ENCODE measurements at places on chromosomes 13 and 19. TPM values are rescaled to one million over a fixed set of nuclear protein-coding genes. Genes with fewer than 3 reads are reported as not detected.
A peak's percentile ranks its signal among the peaks of the same experiment; 100 is the strongest.

- H3K4me1 ChIP-seq, result peaks cover 51% of the 10 kb centered on the region
- DNase-seq, result peak; percentile 81
- H3K4me3 ChIP-seq, result peak overlapping the region; percentile 94
Measured at GRCh38 chr13:76885203-76886004, 801 bp downstream of the KCTD12 start.

- H3K4me3 ChIP-seq, result peak overlapping the region; percentile 35
- H3K4me1 ChIP-seq, result peaks cover 31% of the 10 kb centered on the region
- peaks cover 9% of the 10 kb centered on the region for H3K36me3 ChIP-seq
- no peak overlapping the region for H3K27ac ChIP-seq
Measured at GRCh38 chr19:7863157-7863970, 10.8 kb downstream of the PRR36 start.

- H3K27ac ChIP-seq, result no peak overlapping the region
- H3K27me3 ChIP-seq, result no peaks in the 10 kb centered on the region
- no peak for DNase-seq
- H3K4me1 ChIP-seq, result peaks cover 18% of the 10 kb centered on the region
- no peaks in the 10 kb centered on the region for H3K36me3 ChIP-seq
Measured at GRCh38 chr13:39406688-39407087, 196.3 kb downstream of the LHFPL6 start.

- peaks cover 13% of the 10 kb centered on the region for H3K36me3 ChIP-seq
- H3K4me1 ChIP-seq, result peaks cover 61% of the 10 kb centered on the region
- DNase-seq, result no peak
- H3K27ac ChIP-seq, result peak overlapping the region; percentile 62
Measured at GRCh38 chr19:3378352-3379150, 12.2 kb downstream of the NFIC start.

DNA sequence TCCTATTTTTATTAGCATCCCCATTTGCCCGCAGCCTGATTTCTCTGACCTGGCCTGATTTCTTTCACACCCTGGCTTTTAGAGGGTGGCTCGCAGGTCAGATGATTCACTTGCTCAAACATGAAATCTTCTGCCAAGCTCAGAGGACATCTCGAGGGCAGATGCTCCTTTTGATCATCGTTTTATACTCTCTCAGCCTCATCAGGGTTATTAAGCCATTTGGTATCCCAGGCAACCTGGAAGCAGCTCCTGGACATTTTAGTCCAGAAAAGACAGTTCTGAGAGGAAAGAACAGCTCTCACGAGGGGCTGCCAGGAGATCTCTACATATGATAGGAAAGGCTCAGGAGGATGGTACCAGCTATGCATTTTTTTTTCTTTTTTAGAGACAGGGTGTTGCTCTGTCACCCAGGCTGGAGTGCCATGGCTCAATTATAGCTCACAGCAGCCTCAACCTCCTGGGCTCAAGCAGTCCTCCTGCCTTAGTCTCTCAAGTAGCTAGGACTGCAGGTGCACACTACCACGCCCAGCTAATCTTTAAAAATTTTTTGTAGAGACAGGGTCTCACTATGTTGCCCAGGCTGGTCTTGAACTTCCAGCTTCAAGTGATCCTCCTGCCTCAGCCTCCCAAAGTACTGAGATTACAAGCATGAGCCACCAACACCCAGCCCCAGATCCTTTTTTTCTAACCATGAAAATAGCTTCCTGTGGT is 165.4 kb downstream of the KATNAL1 start:
- no peaks in the 10 kb centered on the region for H3K36me3 ChIP-seq
- no peak for DNase-seq
- no peaks in the 10 kb centered on the region for H3K27me3 ChIP-seq
- H3K4me3 ChIP-seq, result no peak overlapping the region
- peaks cover 20% of the 10 kb centered on the region for H3K4me1 ChIP-seq
- peak overlapping the region; percentile 84 for H3K27ac ChIP-seq

- no peak for DNase-seq
- H3K4me3 ChIP-seq, result peak overlapping the region; percentile 12
- H3K36me3 ChIP-seq, result peaks cover 28% of the 10 kb centered on the region
Measured at GRCh38 chr19:34232566-34233481, 21.5 kb upstream of the GARRE1 start.

DNA sequence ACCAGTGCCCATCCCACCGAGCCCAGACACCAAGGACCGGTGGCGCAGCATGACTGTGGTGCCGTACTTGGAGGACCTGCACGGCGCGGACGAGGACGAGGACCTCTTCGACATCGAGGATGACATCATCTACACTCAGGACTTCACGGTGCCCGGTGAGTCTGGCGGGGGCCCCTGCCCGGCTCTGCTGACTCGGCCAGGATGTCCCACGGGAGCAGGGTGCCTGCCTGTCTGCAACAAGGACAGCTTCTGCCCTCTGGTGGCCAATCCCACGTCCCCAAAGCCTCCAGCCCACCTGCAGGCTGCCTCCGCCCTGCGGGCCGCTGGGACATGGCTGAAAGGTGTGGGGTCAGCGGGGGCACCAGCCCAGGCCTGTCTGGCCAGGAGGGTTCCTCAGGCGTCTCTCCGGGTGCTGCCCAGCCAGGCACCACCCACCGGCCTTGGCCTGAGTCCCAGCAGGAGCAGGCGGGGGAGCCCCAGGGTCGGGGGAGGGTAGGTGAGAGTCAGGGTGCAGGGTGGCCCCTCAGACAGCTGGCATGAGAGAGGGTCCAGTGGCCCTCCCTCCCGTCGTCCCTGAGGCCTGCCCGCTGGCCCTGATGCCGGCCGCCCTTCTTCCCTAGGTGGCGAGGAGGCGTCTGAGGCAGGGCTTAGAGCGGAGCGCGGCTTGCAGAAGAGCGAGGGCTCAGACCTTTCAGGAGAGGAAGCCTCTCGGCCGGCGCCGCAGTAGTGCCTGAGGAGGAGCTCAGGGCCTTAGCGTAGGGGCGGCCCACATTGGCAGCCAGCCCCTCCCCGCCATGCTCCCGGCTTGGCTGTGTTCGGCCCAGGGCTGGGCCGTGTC is 14.6 kb downstream of the CBARP start:
- H3K4me3 ChIP-seq, result no peak overlapping the region
- DNase-seq, result no peak
- H3K36me3 ChIP-seq, result peaks cover 83% of the 10 kb centered on the region
- H3K27ac ChIP-seq, result no peak overlapping the region
- H3K27me3 ChIP-seq, result no peaks in the 10 kb centered on the region

GRCh38 chr13:20590561-20590960 is 23.6 kb downstream of the IFT88 start:
- no peak for DNase-seq
- no peak overlapping the region for H3K4me3 ChIP-seq
- no peaks in the 10 kb centered on the region for H3K4me1 ChIP-seq
- H3K27ac ChIP-seq, result no peak overlapping the region

DNA sequence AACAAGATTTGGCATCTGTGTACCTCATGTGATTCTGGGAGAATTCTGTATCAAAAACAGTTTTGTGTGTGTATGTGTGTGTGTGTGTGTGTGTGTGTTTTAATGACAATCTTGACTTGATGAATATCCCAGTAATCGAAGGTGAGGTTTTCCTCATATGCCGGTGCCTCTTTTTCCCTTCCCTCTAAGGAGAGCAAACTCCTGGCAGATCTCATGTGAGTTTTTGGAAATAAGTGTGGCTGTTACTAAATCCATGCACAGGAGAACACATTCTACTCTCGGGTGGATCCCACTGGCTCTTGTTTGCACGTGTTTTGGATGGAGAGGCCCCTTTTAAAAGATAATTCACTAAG is 29.0 kb upstream of the CEBPG start:
- no peak overlapping the region for H3K27ac ChIP-seq
- H3K27me3 ChIP-seq, result no peaks in the 10 kb centered on the region
- no peak overlapping the region for H3K4me3 ChIP-seq
- DNase-seq, result no peak

- no peak overlapping the region for H3K4me3 ChIP-seq
- DNase-seq, result no peak
- H3K36me3 ChIP-seq, result no peaks in the 10 kb centered on the region
- no peaks in the 10 kb centered on the region for H3K27me3 ChIP-seq
Measured at GRCh38 chr13:33684874-33685273, 133.1 kb upstream of the RFC3 start.

GRCh38 chr19:31339411-31339810 is 9.8 kb downstream of the TSHZ3 start:
- H3K27me3 ChIP-seq, result no peaks in the 10 kb centered on the region
- no peak overlapping the region for H3K4me3 ChIP-seq
- H3K4me1 ChIP-seq, result peaks cover 23% of the 10 kb centered on the region
- H3K27ac ChIP-seq, result no peak overlapping the region

GRCh38 chr13:35219021-35219420 is 257.5 kb downstream of the MAB21L1 start:
- no peaks in the 10 kb centered on the region for H3K4me1 ChIP-seq
- H3K36me3 ChIP-seq, result no peaks in the 10 kb centered on the region
- H3K27ac ChIP-seq, result no peak overlapping the region
- no peak overlapping the region for H3K4me3 ChIP-seq

GRCh38 chr19:13859361-13859880 is 17.5 kb upstream of the NANOS3 start:
- H3K4me1 ChIP-seq, result peaks cover 25% of the 10 kb centered on the region
- no peak for DNase-seq
- H3K27me3 ChIP-seq, result no peaks in the 10 kb centered on the region
- no peaks in the 10 kb centered on the region for H3K36me3 ChIP-seq
- no peak overlapping the region for H3K4me3 ChIP-seq

GRCh38 chr13:37109051-37109678 is 3.7 kb upstream of the CSNK1A1L start:
- H3K4me3 ChIP-seq, result no peak overlapping the region
- no peaks in the 10 kb centered on the region for H3K36me3 ChIP-seq
- H3K27ac ChIP-seq, result no peak overlapping the region

GRCh38 chr13:72208112-72208645 is 341.2 kb upstream of the DACH1 start:
- no peak overlapping the region for H3K27ac ChIP-seq
- no peak for DNase-seq
- H3K36me3 ChIP-seq, result no peaks in the 10 kb centered on the region

DNA sequence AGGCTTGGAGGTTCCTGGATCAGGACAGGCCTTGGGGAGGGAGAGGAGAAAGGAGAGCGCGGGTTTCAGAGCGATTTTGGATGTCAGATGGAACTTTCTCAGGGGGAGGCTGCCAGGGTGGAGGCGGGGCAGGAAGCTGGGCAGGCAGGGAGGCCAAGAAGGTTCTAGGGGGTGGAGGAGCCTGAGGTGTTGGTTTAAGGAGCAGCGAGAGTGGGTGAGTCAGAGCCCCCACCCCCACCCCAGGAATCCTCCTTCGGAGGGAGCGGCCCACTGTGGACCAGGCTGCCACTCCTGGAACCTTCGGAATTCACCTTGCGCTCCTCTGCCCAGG is 15.9 kb upstream of the NOP53 start:
- H3K27me3 ChIP-seq, result no peaks in the 10 kb centered on the region
- no peak for DNase-seq
- H3K4me1 ChIP-seq, result peaks cover 42% of the 10 kb centered on the region
- H3K36me3 ChIP-seq, result peaks cover 22% of the 10 kb centered on the region
- H3K27ac ChIP-seq, result peak overlapping the region; percentile 83

GRCh38 chr13:71448080-71448630 is 418.8 kb downstream of the DACH1 start:
- no peaks in the 10 kb centered on the region for H3K36me3 ChIP-seq
- no peaks in the 10 kb centered on the region for H3K27me3 ChIP-seq
- H3K27ac ChIP-seq, result no peak overlapping the region
- H3K4me3 ChIP-seq, result no peak overlapping the region
- no peaks in the 10 kb centered on the region for H3K4me1 ChIP-seq

- H3K27ac ChIP-seq, result no peak overlapping the region
- H3K36me3 ChIP-seq, result no peaks in the 10 kb centered on the region
- H3K4me3 ChIP-seq, result no peak overlapping the region
- H3K4me1 ChIP-seq, result peaks cover 28% of the 10 kb centered on the region
- H3K27me3 ChIP-seq, result peaks cover 28% of the 10 kb centered on the region
- no peak for DNase-seq
Measured at GRCh38 chr19:1516395-1516753, 3.6 kb upstream of the ADAMTSL5 start.

- DNase-seq, result no peak
- peaks cover 100% of the 10 kb centered on the region for H3K4me1 ChIP-seq
- H3K4me3 ChIP-seq, result peak overlapping the region; percentile 13
- no peaks in the 10 kb centered on the region for H3K36me3 ChIP-seq
Measured at GRCh38 chr19:15280048-15280725, 47.9 kb upstream of the EPHX3 start.

- no peaks in the 10 kb centered on the region for H3K36me3 ChIP-seq
- no peak for DNase-seq
- no peaks in the 10 kb centered on the region for H3K4me1 ChIP-seq
- no peaks in the 10 kb centered on the region for H3K27me3 ChIP-seq
- no peak overlapping the region for H3K4me3 ChIP-seq
- no peak overlapping the region for H3K27ac ChIP-seq
Measured at GRCh38 chr19:28485292-28485691, 727.7 kb downstream of the UQCRFS1 start.

Gene KLF1
- not detected for total RNA-seq

Gene KIR2DL1
- not detected for total RNA-seq

Gene ZNF320
- total RNA-seq, result 15.9 TPM

Gene WASF3
- 5.7 TPM for total RNA-seq

Gene GSX1
- not detected for total RNA-seq

Gene LCP1
- total RNA-seq, result 24.5 TPM

Gene MUC16
- total RNA-seq, result 0.91 TPM

Gene ZSCAN4
- total RNA-seq, result not detected

Gene ACP5
- total RNA-seq, result 30.6 TPM

Gene TBC1D17
- total RNA-seq, result 40.5 TPM

Gene ACER1
- 81.4 TPM for total RNA-seq

Gene RGCC
- 65.5 TPM for total RNA-seq

Gene CSNK1A1L
- not detected for total RNA-seq

Gene KCNC3
- total RNA-seq, result 1.6 TPM
